ENCODE measurements at places on chromosomes 1 and 21.

DNA sequence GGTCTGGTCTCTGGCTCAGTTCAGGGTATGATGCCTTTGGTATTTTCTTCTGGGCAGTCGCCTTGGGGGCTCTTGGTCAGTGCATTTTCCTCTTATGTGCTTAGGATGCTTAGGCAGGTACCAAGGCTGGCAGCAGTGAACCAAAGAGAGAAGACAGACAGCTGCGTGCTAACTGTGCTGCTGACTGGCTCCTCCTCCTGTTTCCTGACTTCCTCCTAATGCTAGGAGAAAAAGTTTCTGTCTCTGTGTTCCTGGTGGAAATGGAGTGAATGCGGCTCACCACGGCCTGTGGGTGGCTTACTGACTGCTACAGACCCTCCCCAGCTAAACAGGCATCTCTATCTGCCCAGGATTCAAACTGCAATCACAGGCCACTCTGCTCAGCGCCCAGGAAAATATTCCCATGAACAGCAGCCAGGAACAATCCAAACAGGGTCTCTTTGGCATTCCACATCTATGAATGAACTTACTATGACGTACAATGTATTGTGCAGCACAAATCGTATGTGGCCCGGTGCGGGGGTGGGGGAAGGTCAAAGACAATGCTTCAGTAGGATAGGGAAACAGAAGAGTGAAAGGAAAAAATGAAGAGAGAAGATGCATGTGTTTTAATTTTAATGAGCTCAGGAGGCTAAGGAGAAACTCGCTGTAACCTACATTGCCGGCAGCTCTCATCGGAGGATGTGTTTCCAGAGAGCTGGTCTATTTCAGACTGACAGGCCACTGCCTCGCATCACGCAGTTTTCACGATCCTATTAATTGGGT, 2.8 kb downstream of the ABCG1 start:
- peak; percentile 71 for DNase-seq

DNA sequence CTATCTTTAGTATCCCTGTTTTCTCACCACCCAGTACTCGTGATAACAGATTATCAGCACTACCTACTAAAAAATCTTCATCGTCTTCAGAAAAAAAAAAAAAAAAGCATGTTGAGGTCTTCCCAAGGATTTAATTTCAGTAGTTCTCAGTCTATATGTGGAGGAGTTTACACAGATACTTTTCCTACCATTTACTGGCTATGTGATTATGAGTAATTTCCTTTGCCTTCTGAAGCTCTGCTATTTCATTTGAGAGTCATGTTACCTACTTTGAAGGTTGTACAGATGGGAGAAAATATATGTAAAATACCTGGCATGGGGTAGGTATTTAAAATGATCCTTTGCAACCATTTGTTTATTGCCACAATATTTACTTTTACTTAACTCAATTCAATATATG, 399.7 kb downstream of the NEGR1 start:
- no peak for DNase-seq

- DNase-seq, result no peak
Observed at GRCh38 chr1:17419626-17420328, 19.7 kb downstream of the RCC2 start.

- no peak for DNase-seq
Observed at GRCh38 chr1:115426956-115427355, 88.9 kb upstream of the NGF start.

- no peak for DNase-seq
Observed at GRCh38 chr1:58804853-58805565, 21.2 kb upstream of the JUN start.

- no peak for DNase-seq
Observed at GRCh38 chr1:95518310-95518709, 284.3 kb downstream of the RWDD3 start.

DNA sequence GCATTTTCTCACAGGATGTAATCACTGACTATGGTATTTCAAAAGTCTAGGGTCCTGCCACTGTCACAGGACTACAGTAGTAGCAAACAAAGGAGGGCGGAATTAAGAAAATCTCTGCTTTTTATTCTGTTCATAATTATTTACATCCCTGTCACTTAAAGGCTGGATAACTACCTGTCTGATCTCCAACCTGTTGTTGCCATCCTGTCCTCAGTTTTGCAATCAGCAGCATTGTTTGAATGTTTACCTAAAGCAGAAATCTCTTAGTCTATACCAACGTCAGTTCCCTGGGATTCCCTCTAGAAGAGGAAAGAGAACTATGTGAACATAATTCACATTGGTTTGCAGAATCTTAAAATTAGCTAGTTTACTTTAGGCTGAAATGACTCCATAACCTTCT, 218.5 kb downstream of the PBX1 start:
- DNase-seq, result no peak

GRCh38 chr1:151994956-151995355, 1.3 kb upstream of the S100A10 start:
- DNase-seq, result peak; percentile 98

- DNase-seq, result no peak
Observed at GRCh38 chr1:157181258-157181657, 43.1 kb upstream of the ETV3 start.

GRCh38 chr1:172357753-172358385, 62.6 kb upstream of the C1orf105 start:
- DNase-seq, result no peak

GRCh38 chr1:109111386-109112055, 2.4 kb upstream of the ELAPOR1 start:
- DNase-seq, result no peak

DNA sequence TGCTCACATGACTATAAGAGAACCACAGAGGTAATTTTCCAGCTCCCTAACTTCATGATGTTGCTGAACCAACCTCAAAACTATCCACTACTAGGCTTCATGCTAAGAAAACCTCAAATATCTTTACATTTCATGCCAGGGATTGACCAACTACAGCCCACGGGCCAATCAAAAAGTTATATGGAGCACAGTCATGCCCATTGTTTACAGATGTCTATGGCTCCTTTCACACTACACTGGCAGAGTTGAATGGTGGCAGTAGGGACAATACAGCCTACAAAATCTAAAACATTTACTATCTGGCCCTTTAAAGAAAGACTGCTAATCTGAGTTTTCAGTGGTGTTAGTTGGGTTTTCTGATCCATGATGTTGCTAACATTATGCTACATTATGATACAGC, 154.8 kb downstream of the TM2D1 start:
- DNase-seq, result no peak

GRCh38 chr21:25425156-25425555, 182.1 kb downstream of the MRPL39 start:
- no peak for DNase-seq

GRCh38 chr1:226965581-226966440, 25.7 kb downstream of the COQ8A start:
- DNase-seq, result no peak

GRCh38 chr1:32825181-32825580, 7.7 kb downstream of the S100PBP start:
- DNase-seq, result no peak

- DNase-seq, result no peak
Observed at GRCh38 chr1:159010391-159010790, 684 bp downstream of the IFI16 start.

DNA sequence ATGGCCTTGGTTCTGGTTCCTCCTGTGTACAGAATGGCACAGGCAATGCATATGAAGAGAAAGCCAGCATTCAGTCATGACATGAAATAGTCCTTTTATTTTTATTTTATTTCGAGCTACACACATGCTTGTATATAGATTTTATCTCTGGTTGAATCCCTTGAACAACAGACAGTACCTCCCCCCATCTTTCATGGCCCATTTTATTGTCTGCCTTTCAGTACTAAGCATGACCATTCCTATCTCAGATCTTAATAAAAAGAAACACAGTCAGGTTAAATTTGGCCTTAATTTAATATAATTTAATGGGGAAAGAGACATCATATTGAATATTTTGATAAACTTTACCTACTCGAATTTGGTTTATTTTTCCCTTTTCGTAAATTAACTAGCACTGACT, 76.4 kb upstream of the VANGL1 start:
- no peak for DNase-seq

DNA sequence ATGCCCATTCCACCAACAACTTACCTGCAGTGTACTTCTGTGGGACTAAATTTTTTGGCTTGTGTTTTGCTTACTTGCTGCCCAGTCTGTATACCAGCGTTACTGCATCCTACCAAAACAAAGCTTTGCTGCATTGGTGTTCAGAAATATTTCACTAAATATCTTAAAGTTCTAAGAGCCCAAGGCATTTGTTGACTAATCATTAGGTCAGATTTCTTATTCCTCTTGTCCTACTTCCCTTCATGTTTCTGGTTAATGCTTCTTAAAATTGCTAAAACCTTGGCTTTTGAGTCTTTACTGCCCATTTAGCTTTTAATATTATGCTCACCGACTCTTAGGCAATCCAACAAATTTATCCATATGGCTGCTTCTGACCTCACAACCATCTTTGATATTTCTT, 161.8 kb downstream of the DPYD start:
- peak; percentile 26 for DNase-seq

- peak; percentile 6 for DNase-seq
Observed at GRCh38 chr1:174258148-174258550, 98.8 kb downstream of the RABGAP1L start.
